Body of pancreas (tissue), 4 donors: ENCODE measurements at places on chromosomes 3 and 15. TPM values are rescaled to one million over a fixed set of nuclear protein-coding genes. Genes with fewer than 3 reads are reported as not detected.

Gene IL17RD
- total RNA-seq = 1.3 TPM

Gene NR1I2
- total RNA-seq = not detected

DNA sequence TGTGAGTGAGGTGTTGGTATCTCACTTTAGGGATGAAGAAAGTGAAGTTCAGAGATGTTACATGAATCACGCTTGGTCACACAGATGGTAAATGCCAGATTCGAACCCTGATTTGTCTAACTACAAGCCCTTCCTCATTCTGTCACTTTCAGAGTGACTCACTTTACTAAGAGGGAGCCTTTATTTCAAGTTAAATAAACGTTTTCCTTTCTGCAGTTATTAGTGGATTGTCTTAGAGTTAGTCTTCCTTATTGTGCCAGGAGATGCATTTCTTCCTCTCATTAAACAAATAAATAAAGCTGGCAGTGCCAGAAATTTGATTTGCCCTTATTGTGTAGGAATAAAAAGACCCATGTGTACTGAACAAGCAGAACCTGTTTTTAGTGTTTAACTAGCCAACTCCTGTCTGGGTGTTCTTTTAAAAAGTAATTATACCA lies 162.5 kb downstream of the AKAP13 start:
- DNase-seq = no peak

GRCh38 chr15:26928051-26928450 lies 42.9 kb upstream of the GABRG3 start:
- DNase-seq = no peak

Gene TRH
- total RNA-seq = not detected

DNA sequence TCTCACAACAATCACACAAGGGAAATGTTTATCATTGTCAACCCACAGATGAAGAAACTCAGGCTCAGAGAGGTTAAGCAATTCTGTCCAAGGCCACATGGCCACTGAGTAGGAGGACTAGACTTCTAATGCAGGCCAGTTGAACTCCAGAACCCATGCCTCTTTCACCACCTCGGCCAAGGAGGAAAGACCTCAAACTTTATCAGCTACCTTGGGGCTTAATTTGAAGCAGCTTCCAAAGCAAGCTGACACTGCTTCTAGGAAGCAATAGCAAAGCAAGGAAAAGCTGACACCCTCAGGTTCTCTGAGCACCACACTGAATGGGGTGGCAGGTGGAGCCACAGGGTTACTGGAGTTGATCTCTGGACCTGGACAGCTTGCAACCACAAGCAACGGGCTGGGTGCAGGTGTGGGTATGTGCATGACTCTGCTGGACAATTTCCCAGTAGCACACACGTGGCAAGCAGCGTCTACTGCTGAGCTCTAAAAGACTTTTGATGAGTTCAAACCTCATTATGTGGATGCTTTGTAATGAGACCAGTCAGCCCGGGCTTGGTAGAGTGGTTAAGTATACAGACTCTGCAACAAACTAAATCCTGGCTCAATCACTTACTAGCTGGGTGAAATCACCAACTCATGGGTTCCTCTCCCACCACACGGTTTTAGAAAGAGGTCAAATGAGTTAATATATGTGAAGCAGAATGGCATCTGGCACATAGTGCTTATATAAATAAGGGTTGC lies 23.1 kb downstream of the CCNL1 start:
- peak; percentile 81 for DNase-seq

- peak; percentile 17 for DNase-seq
Measured at GRCh38 chr15:69758810-69759790, 306.5 kb downstream of the RPLP1 start.

DNA sequence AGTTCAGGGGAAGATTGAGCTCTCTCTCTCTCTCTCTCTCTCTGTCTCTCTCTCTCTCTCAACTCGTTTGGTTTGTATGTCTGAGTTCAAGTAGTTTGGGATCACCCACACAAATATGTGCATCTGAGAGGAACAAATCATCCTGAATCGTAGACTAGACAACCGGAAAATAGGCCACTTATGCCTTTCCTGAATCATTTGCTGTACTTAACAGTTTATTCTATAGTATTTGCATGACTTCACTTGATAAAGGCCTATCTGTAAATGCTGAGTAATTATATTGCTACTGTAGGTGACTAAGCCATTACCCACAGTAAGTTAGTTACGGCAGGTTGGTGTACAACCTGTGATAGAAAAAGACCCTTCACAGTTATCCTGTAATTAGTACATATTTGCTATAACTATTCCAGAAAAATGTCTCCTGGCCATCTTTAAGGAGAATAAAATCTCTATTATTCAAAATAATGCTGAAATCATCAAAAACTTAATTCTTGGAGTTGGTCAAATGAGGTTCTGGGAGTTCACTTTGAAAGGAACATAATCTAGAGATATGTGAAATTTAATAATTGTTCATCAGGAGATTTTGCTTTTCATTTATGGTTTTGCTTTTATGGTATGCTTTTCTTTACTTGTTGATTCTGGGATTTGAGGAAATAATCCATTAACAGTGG lies 31.1 kb downstream of the OXSM start:
- DNase-seq = no peak

DNA sequence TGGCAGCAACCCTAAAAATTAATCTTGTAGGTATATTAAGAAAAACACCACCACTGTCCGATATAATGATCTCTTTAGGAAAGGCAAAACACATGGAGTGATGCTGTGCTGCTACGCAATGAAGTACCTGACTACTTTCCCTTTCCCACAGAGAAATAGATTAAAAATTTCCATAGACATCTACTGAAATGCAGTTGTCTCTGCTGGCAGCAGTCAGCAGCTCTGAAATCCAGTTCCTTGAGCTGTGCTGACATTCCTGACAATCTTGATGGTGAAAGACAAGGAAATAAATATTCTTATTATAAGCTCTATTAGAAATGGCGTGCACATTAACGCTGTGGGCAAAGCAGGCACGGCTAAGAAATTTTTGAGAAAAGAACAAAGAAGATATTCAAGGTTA lies 287.6 kb downstream of the IL5RA start:
- no peak for DNase-seq

DNA sequence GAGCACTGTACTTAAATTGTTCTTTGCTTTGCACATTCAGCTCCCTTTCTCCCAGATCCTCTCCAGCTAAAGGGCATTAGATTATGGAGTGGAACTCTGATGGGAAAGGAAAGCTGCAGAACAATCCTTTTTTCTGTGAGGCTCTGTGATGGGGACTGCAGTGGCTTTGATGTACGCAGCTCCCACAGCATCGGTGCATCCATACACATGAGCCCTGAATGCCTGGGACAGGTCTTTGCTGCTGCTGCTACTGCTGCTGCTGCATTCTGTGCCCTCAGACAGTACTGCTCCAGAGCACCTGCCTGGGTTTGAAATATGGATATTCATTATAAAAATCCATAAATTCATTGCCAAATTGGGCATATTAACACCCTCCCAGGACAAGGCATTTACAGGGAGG lies 164.4 kb downstream of the WDR76 start:
- DNase-seq = no peak

DNA sequence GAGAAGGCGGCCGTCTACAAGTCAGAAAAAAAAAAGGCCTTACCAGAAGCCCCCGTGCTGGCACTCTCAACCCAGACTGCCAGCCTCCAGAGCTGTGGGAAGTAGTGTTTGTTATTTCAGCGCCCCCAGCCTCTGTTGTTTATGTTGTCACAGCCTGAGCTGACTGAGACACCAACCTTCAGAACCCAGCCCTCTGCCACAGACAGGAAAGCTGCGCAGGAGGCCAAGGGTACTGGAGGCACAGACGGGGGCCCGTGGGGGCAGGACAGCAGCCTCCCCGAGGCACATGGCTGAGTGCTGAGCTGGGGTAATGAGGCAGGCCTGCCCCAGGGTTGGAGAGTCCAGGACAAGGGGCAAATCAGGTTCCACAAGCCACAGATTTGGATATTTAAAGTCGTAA lies 33.7 kb downstream of the HCN4 start:
- no peak for DNase-seq

DNA sequence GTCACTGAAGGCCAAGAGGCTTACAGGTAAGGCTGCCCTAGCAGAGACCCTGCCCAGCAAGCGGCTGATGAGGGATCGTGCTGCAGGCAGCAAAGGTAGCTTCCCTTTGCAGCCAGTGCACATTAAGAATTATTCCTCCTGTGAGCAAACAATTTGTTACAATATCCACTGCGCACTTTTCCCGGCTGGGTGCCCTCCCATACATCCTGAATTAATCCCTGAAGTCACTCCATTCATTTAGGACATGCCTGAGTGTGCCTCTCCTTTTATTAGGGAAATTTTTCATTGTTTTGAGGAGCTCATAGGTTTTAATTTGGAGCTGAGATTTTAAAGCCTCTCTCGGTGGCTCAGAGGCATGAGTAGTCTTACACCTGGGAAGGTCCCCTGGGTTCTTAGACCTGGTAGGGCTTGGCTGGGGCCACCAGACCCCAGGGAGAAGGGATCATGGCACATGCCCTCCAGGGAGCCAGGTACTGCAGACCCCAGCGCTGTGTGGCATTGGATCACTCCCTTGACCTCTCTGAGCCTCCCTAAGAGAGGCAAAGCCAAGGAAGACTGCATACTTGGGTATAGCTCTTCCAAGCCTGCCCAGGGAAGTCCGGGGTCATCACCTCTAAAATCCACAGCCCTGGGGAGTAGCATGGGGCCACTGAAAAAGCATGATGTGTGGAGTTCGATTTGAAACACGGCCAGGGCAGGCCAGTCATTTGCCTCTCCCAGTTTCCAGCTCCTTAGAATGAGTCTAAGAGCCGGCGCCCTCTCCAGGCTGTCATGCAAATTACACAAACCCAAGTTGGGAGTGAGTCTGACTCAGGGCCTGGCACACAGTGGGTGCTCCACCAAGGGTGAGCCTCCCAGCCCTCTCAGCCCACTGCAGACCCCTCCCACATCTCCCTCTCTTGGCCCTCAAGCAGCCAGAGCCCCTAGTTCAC lies 151.9 kb upstream of the LINGO1 start:
- DNase-seq = no peak

GRCh38 chr3:48459773-48460516 lies 13.4 kb downstream of the ATRIP start:
- DNase-seq = no peak

Gene POTEB3
- not detected for total RNA-seq

DNA sequence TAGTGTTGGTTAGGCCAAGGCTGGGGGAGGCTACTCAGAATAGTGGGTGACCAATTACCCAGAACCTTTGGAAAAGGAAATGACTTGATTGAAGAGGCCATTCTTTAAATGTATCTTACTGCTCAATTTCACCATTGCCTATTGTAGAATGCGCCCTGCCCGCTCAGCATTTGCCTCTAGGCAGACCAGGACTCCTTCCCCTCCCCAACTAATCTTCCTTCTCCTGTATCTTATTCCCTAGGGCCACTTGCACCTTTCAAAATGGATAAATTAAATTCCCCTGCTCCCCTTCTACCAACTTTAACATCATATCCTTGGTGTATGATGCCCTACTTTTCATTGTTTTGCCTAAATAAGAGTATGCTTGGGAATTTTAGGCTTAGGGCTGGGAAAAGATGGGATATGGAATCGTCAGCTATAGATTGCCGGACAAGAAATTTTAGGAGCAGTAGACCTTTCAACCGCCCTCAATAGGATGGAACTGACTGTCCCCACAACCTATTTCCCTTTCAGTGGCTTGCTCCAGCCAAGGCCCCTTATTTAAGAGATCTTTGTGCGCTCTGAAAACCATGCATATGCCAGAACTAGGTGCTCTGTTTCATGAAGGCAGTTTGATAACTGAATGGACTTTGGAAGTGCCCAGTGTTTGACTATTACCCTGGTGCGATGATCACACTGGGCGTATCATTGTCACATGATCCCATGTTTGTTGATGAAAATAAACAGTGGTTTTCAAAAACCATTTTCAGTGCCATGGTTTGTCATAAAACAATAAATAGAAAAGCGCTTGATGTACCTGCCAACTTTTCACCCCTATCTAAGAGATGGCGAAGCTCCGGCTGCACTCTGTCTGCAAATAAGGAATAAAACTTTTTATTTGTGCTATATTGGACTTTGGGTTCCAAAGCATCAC lies 74.3 kb upstream of the TSEN2 start:
- DNase-seq = no peak

DNA sequence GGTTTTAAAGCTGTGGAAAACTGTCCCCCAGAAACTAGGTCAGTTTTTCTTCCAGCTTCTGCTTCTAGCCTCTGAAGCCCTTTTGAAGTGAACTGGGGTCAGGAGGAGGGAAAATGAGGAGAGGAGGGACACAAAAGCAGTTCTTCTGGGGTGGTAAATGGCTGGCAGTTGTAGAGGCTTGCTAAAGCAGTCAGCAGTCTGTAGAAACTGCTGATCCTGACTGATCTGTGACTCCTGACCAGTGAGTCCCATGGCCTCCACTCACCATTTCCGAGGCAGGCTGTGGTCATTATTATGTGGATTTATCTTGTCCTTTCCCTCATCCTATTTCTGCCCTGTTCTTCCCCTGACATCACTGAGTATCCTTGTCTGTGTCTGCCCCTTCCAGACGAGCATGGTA lies 276.4 kb upstream of the ROPN1 start:
- DNase-seq = no peak

DNA sequence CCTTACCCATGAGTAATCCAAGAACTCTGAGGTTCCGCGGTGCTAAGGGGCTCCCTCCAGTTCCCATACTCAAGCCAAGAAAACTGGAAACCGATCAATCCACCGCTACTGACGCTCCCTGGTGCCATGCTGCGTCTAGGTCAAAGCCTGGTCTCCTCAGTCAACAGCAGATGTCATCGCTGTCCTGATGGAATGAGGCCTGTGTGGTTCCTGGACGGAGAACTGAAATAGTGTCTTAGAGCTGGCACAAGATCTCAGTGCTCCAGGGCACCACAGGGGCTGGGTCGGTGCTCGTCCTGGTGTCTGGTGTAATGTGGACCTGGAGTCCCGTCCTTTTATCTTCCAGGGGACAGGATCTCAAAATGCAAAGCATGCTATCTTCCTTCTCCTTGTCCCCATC lies 373.9 kb upstream of the CFAP20DC start:
- DNase-seq = no peak

DNA sequence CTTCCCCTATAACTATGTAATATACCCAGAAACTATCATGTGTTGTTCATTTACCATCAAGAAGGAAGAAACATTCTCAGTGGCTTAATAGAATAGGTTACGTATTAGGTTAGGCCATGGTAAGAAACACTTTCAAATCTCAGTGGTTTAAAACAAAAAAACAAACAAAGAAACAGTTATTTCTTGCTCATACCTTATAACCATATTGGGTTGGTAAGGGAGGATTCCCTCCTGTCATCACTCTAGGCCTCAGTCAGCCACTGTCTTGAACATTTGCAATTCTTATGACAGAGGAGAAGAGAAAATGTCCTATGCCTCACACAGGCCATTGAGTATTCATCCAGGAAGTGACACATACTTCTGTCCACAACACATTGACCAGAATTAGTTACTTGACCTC lies 727.7 kb upstream of the NECTIN3 start:
- no peak for DNase-seq

DNA sequence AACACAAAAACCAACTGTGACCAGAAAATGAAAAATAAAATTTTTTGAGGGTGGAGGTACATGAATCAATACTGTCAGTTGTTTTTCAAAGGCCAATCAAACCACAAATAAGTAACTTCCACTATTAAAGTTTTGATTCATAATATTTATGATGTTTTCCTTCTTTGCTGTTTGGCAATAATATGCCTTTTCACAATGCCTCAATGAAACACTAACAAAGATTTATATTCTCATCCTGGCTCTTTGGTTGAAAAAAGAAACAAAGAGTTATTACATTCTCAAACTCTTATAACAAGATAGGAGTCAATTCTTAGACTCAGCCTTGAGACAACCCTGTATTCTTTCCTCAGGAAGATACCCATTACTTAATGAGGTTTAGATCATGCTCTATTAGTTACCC lies 63.1 kb downstream of the C3orf70 start:
- DNase-seq = no peak

Gene SLC6A11
- total RNA-seq = not detected

- no peak for DNase-seq
Measured at GRCh38 chr15:48859426-48859825, 18.5 kb upstream of the EID1 start.

GRCh38 chr15:101481381-101481705 lies 8.2 kb downstream of the PCSK6 start:
- DNase-seq = no peak
